ENCODE measurements at places on chromosomes 11 and 22.

- peak; percentile 59 for DNase-seq
These were observed 282.8 kb downstream of the MN1 start for GRCh38 chr22:27518531-27519340.

DNA sequence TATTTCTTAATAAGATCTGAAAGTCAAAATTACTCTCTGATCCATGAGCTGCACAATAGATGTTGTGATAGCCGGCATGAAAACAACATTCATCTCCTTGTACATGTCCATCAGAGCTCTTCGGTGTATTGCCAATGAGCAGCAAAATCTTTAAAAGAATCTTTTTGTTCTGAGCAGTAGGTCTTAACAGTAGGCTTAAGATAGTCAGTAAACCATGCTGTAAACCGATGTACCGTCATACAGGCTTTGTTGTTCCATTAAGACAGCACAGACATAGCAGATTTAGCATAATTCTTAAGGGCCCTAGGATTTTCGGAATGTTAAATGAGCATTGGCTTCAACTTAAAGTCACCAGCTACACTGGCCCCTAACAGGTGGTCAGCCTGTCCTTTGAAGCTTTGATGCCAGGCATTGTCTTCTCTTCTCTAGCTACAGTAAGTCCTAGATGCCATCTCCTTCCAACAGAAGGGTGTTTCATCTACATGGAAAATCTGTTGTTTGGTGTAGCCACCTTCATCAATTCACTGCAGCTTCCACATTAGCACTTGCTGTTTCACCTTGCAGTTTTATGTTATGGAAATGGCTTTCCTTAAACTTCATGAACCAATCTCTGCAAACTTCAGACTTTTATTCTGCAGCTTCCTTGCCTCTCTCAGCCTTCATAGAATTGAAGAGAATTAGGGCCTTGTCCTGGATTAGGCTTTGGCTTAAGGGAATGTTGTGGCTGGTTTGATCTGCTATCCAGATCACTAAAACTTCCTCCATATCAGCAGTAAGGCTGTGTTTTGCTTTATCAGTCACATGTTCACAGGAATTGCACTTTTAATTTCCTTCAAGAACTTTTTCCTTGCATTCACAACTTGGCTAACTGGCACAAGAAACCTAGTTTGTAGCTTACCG lies 28.4 kb downstream of the RRP8 start:
- no peak for DNase-seq

- no peak for DNase-seq
These were observed 8.3 kb upstream of the FGF19 start for GRCh38 chr11:69711822-69712801.

DNA sequence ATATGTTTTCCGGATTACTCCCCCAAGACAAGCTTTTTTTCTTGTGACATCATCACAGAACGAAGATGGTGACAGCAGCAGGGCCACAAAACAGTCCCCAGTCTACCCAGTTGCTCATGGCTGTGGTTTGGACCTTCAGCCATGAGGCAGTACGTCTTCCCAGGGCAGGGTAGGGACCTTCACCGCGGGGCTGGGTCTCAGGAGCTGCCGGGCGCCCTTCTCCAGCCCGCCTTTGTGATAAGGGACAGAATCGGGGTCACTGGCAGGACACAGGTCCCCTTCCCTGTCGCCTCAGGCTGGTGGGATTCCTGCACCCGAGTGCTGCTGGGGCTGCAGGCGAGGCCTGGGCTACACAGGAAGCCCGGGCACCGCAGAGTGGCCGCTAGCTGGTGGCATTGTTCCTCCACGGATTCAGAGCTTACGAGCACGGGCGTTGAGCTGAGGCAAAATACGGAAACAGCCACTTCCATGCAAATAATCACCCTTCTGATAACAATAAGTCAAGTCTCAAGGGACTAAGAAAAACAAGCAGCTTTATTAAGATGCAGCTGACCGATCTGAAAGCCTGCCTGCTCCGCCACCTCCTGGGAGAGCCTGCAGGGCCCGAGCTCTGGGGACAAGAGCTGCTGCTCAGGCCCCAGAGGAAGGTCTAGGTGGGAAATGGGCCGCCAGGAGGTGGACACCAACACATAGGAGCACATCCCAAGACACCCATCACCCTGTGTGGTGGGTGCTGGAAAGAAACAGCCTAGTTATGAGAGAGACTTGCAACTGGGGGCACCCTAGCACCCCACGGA lies 12.3 kb downstream of the TBX1 start:
- DNase-seq: peak; percentile 27

DNA sequence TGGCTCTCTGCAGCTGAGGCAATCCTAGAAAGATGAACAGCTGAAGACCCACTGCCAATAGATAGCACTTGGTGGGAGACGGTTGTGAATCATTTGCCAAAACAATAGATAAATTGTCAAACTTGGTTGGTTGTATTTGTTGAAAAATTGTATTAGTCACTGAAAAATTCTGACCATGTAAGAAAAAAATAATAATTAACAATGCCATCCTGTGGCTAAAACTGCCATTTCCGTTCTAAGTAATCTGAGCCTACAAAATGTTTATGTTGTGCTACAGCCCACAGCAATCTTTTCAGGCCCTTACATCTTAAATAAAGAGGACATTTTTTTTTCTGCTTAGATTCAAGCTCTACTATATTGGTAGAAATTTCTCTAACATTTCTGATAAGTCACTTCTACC lies 103.2 kb upstream of the ANO3 start:
- DNase-seq: no peak

- DNase-seq: peak; percentile 69
These were observed 27.0 kb upstream of the SLC25A18 start for GRCh38 chr22:17536269-17536668.

DNA sequence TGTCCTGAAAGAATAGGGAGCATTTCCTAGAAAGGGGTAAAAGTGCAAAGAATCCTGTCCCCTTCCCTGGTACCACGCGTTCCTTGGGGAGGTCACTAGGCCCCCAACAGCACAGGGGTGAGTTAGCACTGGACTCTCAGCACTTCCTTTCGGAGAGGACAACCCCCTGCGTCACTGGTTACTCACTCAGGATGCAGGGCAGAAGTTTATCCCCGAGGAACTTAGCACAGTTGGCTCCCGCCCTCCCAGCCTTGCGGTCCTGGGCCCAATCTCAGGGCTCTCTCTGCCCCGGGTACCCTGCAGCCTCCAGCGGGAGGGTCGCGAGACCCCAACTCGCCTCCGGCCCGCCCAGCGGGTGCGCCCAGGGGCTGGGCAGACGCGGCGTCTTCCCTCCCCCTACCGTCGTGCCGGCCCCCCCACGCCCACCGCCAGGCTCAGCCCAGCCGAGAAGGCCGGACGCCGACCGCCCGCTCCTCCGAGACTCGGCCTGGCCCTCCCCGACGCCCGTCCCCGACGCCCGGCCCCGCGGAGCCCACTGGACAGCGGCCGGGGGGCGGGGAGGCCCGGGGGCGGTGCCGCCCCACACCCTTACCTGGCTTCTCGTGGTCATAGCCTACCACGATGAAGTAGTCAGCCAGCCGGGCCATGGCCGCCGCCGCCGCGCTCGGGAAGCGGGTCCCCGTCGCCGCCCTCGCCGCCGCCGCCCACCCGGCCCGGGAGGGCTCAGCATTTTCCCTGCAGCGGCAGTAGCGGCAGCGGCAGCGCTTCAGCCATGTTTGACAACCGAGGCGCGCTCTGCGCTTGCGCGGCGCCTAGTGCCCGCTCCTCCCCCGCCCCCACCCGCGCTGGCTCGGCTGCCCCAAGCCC lies at the start of gene SBF2:
Gene SBF2 (minus strand): TSS at position 797 of the 867 bp plus-strand sequence. CDS start 150 bp downstream, at position 647.
- DNase-seq: peak; percentile 91

DNA sequence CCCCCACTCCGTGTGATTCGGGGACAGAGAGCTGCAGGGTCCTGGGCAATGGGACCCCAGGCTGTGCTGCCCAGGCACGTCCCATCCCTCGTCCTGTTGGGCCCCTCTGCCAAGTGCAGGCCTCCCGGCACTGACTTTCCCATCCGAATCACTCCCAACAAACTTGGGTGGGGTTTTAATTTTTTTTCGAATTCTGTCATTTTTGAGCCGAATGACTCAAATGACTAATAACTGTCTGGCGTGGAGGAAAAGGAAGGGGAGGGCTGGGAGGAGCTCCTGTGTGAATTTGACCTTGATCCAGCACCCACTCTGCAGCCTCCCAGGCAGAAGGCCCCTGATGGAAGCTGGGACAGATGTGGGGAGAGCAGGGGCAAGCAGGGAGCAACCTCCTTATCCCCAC lies 1173.2 kb downstream of the BRD1 start:
- no peak for DNase-seq

GRCh38 chr22:21573750-21574494 lies 6.4 kb downstream of the UBE2L3 start:
- no peak for DNase-seq

- no peak for DNase-seq
These were observed 144.5 kb downstream of the CTTN start for GRCh38 chr11:70542811-70543210.

DNA sequence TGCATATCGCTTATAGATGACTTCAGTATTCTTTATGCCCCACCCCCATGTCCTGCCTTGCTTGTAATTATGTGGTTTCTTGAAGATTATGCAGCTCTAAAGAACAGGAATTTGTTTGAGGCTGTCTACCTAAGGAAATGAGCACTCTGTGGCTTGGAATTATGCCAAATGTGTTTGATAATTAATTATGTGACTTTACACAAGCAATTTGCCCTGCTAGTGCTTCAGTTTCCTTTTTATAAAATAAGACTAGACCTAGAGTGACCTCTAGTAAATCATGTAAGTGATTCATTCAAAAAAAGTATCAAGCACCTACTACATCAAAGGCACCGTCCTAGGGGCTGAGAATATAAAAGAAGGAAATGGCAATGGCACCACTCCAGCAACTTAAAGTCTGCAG lies 491.5 kb upstream of the KIRREL3 start:
- DNase-seq: no peak

Measured in femur (tissue), 1 donor.